ENCODE measurements at places on chromosomes 2 and 18.

GRCh38 chr2:101665312-101665711 is 32.2 kb upstream of the MAP4K4 start:
- no peak for DNase-seq

DNA sequence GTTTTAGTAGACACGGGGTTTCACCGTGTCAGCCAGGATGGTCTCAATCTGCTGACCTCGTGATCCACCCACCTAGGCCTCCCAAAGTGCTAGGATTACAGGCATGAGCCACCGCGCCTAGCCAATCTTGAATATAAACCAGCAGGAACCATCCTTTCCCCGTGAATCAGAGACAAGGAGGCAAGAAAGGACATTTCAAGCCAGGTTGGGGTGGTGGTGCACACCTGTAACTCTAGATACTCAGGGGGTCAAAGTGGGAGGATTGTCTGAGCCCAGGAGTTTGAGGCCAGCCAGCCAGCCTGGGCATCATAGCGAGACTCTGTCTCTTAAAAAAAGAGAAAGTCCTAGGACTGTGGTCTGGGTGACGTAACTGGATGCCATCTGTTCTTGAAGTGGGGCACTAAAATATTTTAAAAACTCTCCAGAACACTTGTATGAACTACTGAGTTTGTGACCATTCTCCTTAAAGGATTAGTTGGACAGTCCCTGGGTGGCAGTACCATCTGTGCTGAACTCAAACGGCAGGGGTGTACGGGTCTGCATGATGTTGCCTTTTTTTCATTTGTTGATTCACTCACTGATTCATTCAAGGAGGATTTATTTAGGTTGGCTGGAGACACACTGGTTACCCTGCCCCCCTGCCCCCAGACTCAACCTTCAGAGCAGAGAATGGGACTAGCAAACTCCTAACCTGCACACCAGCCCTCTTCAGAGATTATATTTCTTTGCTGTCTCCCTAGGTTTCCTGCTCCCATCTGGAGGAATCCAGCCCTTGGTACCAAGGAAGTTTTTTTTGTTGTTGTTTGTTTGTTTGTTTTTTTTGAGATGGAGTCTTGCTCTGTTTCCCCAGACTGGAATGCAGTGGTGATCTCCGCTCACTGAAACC is 2.9 kb upstream of the TLX2 start:
- no peak for DNase-seq

DNA sequence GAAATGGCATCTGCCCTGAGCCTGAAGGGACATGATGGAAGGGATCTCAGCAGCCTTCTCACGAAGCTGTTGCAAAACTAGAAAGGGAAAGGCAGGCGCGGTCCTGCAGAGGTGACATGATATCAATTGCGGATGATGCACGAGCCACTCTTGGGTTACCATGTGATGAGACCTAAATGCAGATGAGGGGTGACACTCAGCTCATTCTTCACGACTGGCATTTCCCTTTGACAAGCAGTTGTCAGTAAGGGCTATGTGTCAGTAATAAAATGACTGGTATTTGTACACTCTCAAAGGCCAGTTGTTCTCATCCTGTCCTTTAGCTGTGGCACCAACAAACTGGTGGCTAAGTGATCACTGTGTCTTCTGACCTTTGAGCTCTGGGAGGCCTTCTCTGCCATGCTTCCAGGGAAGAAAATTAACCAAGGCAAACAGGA is 273.6 kb downstream of the ETAA1 start:
- DNase-seq, result no peak

DNA sequence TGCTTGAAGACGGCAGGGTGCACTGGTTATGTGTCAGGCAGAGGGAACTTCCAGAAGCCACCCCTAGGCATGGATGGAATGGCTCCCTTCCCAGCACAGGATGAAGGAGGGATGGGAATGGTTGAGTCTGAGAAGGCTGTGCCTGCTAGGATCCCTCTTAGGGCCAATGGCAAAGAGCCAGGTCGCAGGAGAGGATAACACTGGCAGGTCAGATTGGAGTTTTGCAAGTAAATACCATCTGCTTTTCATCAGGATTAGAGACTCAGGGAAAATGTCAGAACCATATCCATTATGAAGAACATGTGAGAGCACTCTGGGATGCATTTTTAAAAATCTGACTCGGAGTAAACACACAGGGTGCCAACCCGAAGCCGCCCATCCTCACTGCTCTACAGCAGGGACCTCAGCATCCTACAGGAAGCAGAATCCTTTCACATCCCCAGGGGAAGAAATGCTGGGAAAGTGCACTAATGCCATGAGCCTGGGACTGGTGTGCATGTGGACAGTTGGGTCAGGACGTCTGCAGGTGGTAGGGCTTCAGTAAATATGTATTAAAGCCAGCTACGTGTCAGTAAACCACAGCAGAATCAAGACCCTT is 139.9 kb downstream of the MYT1L start:
- DNase-seq, result no peak

- DNase-seq, result no peak
Measured at GRCh38 chr2:237674731-237675276, 47.4 kb downstream of the LRRFIP1 start.

All from fibroblast of the conjunctiva (primary cell).